ENCODE measurements at places on chromosomes 13 and 19.

DNA sequence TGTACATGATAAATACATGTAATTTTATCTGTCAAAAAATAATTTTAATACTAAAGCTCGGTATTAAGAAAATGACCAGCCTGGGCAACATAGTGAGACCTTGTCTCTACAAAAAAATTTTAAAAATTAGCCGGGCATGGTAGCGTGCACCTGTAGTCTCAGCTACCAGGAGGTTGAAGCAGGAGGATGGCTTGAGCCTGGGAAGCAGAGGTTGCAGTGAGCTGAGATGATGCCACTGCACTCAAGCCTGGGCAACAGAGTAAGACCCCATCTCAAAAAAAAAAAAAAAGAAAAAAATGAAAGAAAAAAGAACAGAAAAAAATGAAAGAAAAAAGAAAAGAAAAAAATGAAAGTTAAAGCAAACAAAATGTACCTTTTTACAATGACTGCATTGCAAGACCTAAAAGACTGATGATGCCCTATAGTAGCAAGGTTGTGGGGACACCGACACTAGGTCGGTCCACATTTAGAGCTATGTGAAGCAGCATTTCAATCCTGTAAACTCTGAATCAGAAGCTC lies 5.3 kb downstream of the ZFP14 start:
- no peak for DNase-seq

DNA sequence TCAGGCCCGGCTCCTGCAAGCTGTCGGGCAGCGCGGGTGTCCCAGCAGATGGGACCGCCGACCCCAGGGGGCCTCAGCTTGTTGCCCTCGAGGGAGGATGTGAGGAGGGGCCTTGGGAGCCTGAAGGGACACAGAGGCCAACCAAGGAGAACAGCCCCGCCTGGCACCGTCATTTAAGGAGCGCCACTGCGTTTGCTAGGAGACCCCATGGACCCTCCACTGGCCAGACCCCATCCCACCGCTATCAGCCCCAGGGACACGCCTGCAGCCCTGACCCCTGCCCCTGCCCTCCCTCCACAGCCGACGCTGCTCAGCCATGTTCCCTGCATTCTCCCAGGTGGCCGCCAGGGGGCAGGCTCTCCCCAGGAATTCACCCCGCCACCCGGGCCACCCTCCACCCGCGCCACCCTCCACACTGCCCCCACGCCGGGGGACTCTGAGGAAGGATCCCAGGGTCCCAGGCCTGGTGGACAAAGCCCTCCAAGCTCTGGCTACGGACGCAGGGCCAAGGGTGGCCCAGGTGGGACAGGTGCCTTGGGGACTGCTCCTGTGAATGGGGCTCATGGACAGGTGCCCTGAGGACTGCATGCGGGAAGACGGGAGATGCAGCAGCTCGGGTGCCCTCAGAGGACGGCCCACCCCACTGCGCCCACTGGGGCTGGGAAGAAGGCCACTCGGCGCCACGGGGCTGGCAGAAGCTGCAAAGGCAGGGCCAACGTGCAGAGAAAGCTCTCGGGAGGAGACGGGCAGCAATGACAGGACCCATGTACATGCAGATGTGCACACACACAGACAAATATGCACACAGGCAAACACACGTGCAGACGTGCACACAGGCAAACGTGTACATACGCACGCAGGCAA lies 34.4 kb downstream of the PIP5K1C start:
- peak; percentile 7 for DNase-seq

GRCh38 chr19:51127755-51128154 lies 3.0 kb downstream of the SIGLEC9 start:
- DNase-seq: peak; percentile 20

DNA sequence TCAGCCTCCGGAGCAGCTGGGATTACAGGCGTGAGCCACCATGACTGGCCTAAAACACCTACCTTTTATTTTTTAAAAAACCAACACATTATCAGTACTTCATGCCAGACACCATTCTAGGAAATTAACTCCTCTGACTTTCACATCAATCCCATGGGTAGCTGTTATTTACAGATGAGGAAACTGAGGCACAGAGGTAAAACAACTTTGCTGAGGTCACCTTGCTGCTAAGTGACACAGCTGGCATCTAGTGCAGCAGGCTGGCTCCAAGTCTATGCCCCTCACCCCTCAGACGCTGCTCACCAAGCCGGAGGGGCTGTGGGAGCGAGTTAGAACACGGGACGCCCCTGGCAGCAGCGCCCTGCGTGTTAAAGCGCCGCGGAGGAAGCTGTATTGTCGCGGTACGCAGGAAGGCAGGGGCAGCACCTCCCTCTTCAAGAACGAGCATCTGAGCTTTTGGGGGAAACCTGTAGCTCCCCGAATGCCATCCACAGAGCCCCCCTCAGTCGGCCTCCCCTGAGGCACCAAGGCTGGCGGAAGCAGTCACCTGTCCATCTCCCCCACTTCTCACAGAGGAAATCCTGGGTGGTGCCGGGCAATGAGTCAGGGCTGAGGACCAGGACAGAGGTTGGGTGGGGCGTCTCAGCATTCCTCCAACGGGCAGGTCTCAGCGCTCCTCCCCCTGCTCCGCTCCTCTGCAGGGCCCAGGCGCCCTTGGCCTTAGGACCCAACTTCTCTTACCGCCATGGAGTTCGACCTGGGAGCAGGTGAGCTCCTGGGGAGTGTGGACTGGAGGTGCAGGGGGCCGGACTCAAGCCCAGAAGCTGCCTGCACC lies at the start of gene C19orf33:
Gene C19orf33 (plus strand): TSS at position 735 of the 835 bp plus-strand sequence. CDS start 11 bp downstream, at position 746.
- no peak for DNase-seq

- DNase-seq: no peak
Measured at GRCh38 chr19:57888560-57889231, at the start of gene ZNF814. Gene ZNF814 (minus strand): TSS chr19:57889037. CDS start chr19:57888802, 235 bp downstream.

- DNase-seq: no peak
Measured at GRCh38 chr19:20321139-20321763, 154.2 kb downstream of the ZNF486 start.

- no peak for DNase-seq
Measured at GRCh38 chr19:944171-944567, 18.3 kb downstream of the ARID3A start.

DNA sequence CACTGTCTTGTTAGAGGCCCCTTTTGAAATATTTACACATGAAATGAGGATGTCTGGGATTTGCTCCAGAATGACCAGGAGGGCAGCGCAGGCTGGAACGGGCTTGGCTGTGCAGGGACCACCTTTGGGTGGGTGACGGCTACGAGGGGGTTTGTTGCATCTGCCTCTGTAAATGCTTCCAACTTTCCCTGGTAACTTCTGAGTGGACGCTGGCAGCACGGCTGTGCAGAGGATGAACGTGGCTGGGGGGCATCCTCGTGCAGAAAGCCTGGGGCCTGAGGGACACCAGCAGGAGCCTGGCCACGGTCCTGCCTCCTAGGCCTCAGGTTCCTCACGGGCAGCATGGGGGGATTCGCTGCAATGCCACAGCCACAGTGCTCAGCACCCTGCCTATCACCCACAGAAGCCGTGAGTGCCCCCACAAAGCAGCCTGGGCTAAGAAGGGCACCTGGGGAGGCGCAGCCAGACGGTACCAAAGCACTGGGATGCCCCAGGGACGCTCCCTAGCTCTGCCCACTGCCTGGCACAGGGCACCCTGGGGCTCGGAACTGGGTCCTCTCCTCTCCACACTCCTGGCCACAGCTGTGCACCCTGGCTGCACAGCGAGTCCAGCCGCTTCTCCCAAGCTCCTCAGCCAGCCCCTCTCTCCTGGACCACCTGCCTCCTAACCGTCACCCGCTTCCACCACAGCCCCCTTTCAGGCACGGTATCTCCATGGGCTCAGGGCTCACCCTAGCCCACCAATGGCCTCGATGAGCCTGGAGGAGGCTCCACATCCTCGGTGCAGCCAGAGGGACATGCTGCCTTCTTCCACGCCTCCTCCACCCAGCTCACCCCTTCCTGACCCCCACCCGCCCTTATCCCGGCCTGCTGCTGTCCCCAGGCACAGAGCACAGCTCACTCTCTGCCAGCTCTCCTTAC lies 44.5 kb downstream of the MLLT1 start:
- no peak for DNase-seq

GRCh38 chr13:79803989-79804388 lies 323.0 kb downstream of the NDFIP2 start:
- DNase-seq: no peak

GRCh38 chr19:18029617-18030338 lies 21.8 kb downstream of the ARRDC2 start:
- DNase-seq: no peak

DNA sequence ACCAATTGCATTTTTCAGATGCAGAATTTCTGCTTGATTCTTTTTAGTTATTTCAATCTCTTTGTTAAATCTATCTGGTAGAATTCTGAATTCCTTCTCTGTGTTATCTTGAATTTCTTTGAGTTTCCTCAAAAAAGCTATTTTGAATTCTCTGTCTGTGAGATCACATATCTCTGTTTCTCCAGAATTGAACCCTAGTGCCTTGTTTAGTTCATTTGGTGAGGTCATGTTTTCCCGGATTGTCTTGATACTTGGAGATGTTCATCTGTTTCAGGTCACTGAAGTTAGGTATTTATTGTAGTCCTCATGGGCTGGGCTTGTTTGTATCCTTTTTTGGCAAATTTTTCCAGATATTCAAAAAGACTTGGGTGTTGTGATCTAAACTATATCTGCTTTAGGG lies 202.9 kb upstream of the SERP2 start:
- DNase-seq: no peak

DNA sequence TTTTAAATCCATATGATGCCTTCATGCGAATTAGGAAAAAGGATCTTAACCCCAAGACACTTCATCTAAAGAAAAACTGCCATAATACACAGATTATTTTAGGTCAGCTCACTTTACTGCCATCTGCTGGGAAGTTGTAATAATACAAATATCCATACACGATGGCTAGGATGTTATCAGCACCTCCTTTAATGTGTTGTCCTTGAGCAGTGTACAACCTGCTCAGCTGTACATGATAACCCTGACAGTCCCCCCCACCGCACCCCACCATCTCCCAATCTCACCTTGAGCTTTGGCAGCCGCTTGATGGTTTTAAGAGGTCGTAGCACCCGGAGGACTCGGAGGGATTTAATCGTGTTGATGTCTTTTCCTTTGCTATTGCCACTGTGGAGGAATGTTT lies 112.2 kb downstream of the IER2 start:
- peak; percentile 67 for DNase-seq

- DNase-seq: no peak
Measured at GRCh38 chr19:11273296-11273695, 11.0 kb upstream of the DOCK6 start.

DNA sequence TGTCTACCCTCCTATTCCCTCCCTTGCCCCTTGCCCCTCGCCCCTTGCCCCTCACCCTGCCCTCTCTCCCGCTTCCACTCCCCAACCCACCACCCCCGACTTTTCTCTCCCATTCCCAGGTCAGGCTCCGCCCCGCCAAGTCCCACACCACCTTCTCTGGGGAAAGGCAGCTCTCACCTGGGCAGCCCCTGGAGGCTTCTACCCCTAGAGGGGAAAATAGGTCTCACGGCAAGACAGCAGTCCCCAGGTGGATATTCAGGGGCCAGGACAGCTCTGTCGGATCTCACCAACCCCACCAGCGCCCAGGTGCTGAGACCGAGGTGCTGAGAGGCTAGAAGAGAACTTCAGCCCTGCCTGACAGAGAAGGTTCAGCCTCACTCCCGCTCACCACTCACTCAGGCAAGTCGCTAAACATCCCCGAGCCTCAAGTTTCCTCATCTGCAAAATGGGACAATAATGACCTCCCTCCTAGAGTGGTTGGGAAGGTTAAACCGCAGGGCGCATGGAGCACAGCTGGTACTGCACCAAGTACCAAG lies 1.4 kb upstream of the ERFL start:
- no peak for DNase-seq
